HepG2 (cell line): ENCODE measurements at places on chromosomes 2 and 18.

DNA sequence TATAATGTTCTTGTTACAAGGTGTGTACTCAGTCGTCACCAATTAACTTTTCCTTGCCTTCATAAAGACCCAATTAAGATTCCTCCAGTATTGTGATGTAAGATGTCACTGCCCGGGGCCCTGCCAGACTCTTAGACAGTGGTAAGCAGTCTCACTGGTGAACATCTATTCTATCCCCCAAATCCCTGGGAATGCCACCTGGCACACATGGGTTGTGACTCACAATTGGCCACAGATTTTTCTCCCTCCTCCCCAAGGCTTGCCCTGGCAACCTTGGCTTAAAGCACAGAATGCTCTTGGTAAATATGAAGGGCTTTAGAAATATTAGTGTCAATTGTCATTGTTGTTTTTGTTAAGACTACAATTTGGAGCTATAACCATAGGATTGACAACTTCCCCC lies 287.9 kb downstream of the ETAA1 start:
- H3K4me1 ChIP-seq = no peaks in the 10 kb centered on the region
- no peak overlapping the region for H3K27ac ChIP-seq
- H3K36me3 ChIP-seq = no peaks in the 10 kb centered on the region
- H3K4me3 ChIP-seq = no peak overlapping the region
- H3K27me3 ChIP-seq = no peaks in the 10 kb centered on the region

DNA sequence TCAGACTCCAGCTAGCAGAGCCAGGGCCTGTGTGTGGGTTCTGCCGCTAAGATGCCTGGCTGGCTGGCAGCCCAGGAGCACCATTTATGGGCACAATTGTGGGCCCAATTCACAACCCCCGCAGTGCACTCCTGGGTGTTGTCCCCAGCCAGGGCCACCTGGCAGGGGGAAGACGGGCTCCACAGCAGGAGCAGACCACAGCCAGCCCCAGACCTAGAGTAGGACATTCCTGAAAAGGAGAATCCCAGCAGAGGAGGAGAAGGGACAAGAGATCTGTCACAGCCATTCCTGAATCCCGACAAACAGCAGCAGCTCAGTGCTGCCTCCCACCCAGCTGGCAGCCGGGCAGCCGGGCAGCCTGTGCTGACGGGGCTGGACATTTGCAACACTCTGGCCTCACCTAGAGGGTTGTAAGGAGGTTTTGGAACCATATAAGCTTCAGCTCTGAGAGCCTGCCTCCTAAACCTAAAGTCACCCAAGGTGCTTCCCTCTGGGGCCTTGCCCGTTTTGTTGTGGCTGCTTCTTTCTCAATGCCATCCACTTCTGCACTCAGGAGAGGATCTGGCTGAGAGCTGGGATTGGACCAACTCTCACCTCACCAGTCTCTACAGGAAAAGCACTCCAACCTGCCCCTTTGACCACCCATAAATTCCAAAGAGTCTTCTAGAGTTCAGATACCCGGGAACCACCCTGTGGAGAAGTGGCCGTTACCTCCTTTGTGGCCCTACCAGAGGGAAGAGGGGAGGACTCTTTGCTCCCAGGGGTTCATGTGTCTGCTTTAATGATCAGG lies 4.1 kb upstream of the TMEM177 start:
- no peaks in the 10 kb centered on the region for H3K36me3 ChIP-seq
- no peak overlapping the region; the same call in 1 of the 2 replicates for H3K4me3 ChIP-seq
- no peak for DNase-seq

DNA sequence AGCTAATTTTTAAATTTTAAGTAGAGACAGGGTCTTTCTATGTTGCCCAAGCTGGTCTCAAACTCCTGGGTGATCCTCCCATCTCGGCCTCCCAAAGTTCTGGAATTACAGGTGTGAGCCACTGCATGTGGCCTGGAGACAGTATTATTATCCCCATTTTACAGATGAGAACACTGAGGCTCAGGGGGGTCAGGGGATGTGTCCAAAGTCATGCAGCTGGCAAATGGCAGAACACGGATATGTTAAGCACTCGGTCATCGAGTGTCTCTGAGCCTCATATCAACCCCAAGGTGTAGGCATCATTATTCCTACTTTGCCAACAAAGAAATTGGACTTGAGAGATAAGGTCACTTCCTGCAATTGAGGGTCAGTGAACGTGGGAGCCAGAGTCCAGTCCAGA lies 12.6 kb downstream of the KCNK3 start:
- peaks cover 74% of the 10 kb centered on the region for H3K27me3 ChIP-seq
- no peaks in the 10 kb centered on the region for H3K36me3 ChIP-seq
- no peak for DNase-seq
- H3K27ac ChIP-seq = no peak overlapping the region
- no peaks in the 10 kb centered on the region for H3K4me1 ChIP-seq

DNA sequence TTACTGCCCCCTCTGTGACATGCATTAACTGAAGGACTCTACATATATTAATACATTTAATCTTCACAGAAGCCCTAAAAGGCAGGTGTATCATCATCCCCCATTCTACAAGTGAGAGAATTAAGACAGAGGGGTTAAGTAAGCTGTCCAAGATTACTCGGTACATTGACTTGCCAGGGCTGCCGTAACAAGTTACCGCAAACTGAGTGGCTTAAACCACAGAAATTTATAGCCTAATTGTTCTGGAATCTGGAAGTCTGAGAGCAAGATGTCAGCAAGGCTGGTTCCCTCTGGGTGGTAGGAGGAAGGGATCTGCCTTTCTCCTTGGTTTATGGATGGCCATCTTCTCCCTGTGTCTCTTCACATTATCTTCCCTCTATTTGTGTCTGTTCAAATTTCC lies 605.5 kb downstream of the EPHA4 start:
- DNase-seq = no peak
- no peaks in the 10 kb centered on the region for H3K27me3 ChIP-seq
- no peaks in the 10 kb centered on the region for H3K4me1 ChIP-seq

- H3K4me3 ChIP-seq = no peak overlapping the region
- peaks cover 13% of the 10 kb centered on the region for H3K4me1 ChIP-seq
- DNase-seq = no peak
Observed at GRCh38 chr18:70024093-70024492, 76.4 kb upstream of the CD226 start.

DNA sequence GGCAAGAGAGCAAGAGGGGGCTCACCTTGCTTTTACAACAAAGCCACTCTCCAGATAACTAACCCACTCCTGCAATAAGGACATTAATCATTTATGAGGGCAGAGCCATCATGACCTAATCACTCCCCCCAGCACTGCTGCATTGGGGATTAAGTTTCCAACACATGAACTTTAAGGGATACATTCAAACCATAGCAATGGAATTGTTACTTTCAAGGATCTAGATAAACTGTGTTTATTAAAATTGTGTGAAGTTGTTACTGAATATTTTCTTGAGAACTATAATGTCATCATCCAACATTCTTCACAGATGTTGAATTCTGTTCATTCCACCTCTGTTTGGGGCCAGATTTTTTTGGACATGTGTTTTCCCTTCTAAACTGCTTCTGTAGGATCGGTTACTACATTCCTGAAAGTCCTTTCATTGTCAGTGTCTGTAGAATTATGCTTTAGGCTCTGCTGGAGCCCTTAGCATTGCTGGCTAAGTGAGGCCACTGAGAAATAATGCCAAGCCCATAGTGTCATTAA lies 50.4 kb downstream of the SPATS2L start:
- no peaks in the 10 kb centered on the region for H3K27me3 ChIP-seq
- peaks cover 6% of the 10 kb centered on the region; the same call in 1 of the 2 replicates for H3K36me3 ChIP-seq
- no peak overlapping the region for H3K27ac ChIP-seq
- peaks cover 45% of the 10 kb centered on the region for H3K4me1 ChIP-seq
